NCI-H526 (cell line): ENCODE measurements at places on chromosomes 4 and X.

GRCh38 chrX:9482408-9482807 is 17.6 kb downstream of the TBL1X start:
- DNase-seq: peak; percentile 31

DNA sequence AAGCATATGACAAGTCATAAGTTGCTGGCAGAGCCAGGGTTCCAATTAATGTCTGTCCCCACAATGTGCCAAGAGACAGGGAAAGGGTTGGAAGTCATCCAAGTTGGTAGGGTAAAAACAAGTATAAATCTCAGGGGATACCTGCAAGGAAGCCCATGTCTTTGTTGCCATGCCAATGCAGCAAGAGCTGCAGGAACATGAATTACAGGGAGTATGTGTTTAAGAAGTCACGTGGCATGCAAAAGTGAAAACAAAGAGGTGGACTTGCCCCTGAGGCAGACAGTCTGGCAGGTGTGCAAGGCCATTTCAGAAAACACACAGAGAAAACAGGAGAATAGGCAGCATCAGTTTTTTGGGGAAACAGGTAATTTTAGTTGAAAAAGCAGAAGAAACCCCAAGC is 29.4 kb downstream of the C4orf51 start:
- no peak for DNase-seq

DNA sequence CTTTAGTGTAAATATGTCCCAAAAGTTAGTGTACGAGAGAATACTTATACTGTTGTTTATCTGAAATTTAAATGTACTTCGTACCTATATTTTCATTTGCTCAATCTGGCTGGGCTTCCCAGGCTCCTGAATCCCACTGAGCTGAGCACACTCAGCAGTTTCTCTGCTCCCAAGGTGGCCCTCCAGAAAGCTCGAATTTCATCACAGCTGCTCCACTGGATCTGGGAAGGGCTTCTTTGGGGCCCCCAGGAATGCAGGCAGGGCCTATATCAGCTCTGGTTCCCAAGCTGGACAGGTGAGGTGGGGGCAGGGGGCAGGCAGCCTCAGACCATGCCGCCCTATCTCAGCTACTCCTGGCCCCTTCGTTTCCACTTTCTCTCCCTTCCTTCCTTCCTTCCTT is 1.5 kb upstream of the FATE1 start:
- DNase-seq: no peak

DNA sequence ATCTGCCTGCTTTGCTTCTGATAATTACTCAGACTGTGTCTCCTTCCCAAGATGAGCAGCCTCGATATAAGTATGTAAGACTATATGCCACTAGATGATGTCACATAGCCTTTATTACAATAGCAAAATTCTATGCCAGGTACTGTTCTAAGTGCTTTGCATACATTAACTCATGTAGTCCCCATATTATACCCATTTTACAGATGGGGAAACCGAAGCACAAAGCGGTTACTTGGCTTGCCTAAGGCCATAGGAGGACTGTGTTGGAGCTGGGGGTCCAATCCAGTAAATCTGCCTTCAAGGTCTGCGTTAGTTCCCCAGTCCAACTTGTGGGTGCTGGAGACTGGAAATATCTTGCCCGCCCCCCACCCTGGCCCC is 826 bp upstream of the SCML1 start:
- no peak for DNase-seq

DNA sequence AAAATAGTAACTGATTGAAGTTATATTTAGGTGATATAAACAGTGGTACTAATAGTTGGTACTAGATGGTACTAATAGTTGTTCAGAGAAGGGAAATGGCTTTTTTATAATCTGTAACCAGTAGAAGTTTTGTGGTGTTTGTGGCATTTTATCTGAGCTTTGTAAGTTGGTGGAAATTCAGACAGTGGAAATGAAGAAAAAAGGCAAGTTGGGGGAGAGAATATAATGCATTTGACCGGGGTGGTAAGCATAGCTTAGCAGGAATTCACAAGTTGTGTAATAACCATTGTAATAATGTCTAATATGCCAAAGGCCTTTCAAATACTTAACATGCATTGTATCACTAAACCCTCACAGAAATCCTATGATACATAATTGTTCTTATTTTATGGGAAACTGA is 36.3 kb downstream of the DTHD1 start:
- DNase-seq: no peak

- no peak for DNase-seq
Observed at GRCh38 chr4:145934434-145935047, 4.1 kb downstream of the ZNF827 start.

- DNase-seq: peak; percentile 81
Observed at GRCh38 chr4:167234316-167234881, at the start of gene SPOCK3. TSS of gene SPOCK3 (minus strand) at chr4:167234494.

DNA sequence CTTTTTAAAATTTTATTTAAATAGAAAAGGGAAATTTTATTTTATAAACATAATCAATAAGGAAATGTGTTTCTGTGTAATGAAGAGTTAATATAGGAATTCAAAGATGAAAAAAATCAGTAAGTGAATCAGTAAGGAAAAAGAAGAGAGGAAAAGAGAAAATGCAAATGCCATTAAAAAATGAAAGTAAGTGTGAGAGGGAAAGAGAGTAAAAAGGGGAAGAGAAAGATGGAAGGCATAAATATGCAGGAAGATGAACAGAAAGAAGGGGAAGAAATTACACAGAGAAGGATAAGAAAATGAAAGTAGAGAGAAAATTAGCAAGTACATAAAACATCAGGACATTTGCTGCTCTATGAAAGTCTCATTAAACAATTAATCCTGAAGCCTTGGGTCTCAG is 349.9 kb downstream of the FSTL5 start:
- DNase-seq: no peak
